ENCODE measurements at places on chromosomes 7 and 10.
A peak's percentile ranks its signal among the peaks of the same experiment; 100 is the strongest.

- no peak for DNase-seq
Observed at GRCh38 chr7:66736892-66737291, 3.6 kb upstream of the RABGEF1 start.

DNA sequence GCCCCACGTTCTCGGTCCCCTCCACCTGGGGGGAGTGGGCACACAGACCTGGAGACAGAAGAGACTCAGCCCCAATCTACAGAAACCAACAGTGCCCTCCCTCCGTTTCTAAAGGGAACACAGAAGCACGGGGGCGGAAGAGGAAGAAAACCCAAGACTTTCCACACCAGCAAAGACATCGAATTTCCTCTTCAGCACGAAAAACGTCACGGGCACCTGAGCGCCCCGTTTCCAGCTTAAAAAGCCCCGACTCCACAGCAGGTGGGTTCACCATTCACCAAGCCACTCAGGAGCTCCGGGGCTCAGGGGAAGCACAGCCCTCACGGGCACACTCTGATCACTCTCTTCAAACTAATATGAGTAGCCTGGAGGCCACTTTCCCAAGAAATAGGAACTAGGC is 19.6 kb downstream of the NUDT1 start:
- no peak for DNase-seq

GRCh38 chr10:88457660-88458059 is 125.5 kb downstream of the RNLS start:
- no peak for DNase-seq

DNA sequence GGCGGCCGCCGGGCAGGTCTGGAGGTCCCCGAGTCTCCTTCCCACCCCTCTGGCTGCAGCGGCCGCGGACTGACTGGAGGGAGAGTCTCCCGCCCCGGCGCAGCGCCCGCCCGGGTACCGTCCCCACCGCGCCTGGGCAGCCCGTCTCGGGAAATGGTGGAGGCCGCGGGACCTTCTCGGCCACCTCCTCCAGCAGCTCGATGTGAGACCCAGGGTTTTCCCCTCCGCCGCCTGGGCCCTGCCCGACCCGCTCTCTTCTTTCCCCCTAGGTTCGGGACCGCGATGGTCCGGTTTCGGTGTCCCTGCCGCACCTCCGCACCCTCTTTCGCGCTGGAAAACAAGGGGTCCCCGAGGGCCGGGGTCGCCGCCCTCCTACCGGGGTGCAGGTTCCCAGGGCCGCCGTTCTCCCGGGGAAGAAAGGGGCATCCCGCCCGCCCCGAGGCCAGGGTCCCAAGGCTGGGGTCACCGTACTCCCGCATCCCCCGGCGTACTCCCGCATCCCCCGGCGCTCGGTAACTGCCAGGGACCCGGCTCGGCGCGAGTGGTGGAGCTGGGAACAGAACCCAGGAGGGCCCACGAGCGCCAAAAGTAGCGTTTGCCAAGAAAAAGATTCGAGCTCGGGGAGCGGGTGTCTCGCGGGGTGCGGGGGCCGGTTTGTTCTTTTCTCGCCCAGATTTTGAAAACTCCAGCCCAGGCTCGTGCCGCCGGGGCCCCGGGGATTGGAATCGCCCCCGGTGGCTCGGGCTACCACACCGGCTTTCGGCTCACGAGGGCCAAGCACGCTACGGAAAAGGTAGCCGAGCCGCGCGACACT is 3.4 kb downstream of the TNRC18 start:
- DNase-seq, result no peak

GRCh38 chr10:123755061-123755460 is 88.9 kb downstream of the GPR26 start:
- no peak for DNase-seq

- no peak for DNase-seq
Observed at GRCh38 chr7:102860351-102860811, 52.4 kb upstream of the LRRC17 start.

- DNase-seq, result no peak
Observed at GRCh38 chr7:27793780-27794179, 53.8 kb downstream of the TAX1BP1 start.

GRCh38 chr7:132571970-132572369 is 4.3 kb downstream of the PLXNA4 start:
- DNase-seq, result no peak

DNA sequence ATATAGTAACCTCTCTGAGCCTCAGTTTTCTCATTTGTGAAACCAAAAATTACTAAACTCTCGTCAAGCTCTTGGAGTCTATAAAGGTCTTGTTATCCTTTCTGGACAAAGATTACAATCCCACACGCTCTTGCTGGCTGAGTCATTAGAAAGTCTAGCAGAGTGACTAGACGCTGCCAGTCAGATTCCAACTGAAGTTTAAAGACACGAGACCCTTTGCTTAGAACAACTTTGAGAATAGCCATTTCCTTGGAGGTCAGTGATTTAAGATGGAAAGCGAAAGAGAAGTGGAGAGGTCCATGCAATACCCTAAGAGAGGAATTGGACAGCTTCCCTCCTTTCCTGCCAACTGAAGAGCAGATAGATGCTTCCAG is 119.5 kb downstream of the APBB1IP start:
- DNase-seq, result no peak

GRCh38 chr10:110035070-110035921 is 27.5 kb downstream of the ADD3 start:
- DNase-seq, result no peak

- no peak for DNase-seq
Observed at GRCh38 chr7:152522571-152523067, 86.8 kb upstream of the KMT2C start.

DNA sequence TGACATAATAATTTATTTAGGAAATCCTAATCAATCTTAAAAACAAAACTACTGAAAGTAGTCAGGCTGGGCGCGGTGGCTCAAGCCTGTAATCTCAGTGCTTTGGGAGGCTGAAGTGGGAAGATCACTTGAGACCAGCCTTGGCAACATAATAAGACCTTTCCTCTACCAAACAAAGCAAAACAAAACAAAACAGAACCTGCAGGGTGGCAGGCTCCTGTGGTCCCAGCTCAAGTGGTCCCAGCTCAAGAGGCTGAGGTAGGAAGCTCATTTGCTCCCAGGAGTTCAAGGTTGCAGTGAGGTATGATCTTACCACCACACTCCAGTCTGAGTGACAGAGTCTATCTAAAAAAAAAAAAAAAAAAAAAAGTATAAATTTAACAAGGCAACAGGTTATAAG is 748.0 kb downstream of the CNTNAP2 start:
- no peak for DNase-seq

DNA sequence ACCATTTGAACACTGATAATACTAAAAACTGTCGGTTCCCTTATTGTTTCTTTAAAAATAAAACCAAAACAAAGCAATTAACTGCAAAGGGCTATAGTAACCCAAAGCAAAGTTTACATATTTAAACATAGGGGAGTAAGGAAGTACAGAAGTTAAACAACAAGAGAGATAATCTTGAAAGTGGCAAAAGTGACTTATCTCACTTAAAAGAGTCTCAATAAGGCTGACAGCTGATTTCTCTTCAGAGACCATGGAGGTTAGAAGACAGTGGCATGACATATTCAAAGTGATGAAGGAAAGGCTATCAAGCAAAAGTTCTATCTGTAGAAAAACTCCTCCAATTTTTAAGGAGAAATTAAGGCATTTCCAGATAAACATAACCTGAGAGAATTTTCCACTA is 233.5 kb upstream of the HDAC9 start:
- no peak for DNase-seq

GRCh38 chr10:107269626-107270025 is 105.1 kb upstream of the SORCS1 start:
- DNase-seq, result no peak

DNA sequence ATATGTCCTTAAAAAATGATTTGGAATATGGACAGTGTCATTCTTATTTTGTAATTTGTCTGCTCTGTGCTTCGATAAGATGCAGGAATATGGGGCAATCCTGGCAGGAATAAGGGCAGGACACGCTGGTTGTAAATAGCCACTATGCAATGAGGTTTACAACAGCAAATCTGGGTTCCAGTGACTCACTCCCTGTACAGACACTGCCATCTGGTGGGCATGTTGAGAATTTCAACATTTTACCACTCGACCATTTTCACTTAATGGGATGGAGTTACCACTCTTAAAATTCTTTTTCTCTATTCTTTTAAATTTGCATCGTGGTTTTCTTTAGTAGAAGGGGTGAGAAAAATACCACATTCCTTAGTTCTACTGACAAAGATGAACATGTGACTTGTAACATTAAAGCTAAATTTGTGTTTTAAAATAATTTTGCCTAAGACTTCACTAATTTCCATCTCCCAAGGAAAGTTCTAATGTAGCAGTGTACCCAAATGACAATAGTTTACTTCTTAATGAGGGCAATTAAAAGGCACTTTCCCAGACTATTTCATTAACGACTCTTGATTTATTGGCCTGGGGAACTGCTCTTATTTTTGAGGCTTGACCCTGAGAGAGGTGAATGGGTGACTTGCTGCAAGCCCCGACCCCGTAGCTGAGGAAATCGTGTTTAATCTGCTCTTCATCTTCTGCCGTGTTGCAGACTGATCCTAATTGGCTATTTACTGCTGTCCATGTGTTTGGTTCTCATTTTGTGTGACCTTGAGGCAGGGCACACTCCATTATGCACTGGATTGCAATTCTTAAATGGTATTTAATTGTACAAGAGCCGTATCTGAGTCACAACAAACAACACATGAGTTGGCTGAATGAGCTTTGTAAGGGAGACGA is 173.6 kb upstream of the IMMP2L start:
- DNase-seq, result peak; percentile 21

- DNase-seq, result no peak
Observed at GRCh38 chr10:63204667-63205391, 71.7 kb downstream of the NRBF2 start.

DNA sequence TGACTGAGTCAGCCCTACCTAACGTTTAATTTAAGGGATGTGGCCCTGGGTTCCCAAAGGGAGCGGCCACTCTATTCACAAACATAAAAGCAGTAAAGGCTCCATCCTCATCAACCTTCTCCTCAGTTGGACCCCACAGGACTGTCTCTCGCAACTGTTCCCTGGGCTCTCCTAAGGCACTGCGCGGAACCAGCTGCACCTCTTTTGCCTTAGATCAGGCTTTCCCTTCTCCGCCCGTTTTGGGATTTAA is 689 bp upstream of the GTPBP4 start:
- no peak for DNase-seq

- peak; percentile 53 for DNase-seq
Observed at GRCh38 chr10:119655566-119656001, 4.4 kb downstream of the BAG3 start.

DNA sequence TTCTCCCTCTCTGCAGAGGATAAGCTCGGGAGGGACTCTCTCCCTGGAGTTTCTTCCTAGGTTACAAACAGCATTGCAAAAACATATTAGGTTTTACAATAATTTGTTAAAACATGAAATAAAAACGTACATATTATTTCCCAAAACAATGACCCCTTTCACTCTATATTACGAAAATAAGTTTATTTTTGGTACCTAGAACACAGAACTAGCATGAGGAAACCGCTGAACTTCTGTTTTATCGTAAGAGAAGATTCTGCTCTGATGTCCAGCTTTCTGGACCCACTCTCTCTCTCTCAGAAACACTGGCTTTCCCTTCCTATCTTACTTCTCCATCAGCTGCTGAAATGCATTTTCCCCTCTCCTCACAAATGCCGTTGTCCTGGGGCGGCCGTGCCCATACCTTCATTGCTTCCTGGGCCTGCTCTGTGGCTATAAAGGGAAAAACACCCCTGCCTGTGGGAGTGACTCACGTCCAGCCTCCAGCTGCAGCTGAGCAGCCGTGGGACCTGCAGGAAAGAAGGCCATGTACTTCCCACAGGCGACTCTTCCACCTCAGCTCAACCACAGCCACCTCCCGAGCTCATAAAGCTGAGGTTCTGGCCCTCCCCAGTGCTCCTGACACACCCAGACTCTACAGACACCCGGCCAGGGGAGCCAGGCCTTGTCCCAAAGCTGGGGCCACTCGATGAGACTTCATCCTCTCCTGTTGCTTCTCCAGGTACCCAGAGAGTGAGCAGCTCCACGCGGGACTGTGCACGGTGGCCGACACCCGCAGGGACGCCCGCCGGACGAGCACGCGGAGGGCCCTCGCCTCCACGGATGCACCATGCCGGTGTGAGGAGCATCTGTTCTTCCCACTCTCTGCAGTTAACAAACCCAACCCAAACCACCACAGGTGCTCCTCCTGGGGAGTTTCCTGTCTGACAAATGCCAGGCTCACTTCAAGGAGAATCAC is 3.1 kb downstream of the GPER1 start:
- DNase-seq, result no peak

DNA sequence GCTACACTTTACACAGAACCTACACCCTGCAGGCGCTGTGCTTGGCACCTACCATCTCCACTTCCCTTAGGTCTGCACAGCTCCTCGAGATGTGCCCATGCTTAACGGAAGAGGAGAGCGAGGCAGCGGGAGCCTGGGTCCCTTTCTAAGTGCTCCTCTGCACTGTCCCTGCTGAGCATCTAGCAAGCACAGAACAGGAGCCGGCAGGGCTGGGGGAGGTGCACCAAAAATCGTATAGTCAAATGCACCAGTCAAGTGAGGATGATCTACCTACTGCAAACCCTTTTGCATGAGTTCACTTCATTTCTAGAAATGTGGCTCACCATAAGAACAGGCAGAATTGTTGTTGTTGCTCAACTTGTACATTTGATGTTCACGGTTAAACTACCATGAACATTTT is 267.7 kb downstream of the TNS3 start:
- peak; percentile 26 for DNase-seq

- no peak for DNase-seq
Observed at GRCh38 chr7:41922373-41922772, 219.5 kb upstream of the INHBA start.

DNA sequence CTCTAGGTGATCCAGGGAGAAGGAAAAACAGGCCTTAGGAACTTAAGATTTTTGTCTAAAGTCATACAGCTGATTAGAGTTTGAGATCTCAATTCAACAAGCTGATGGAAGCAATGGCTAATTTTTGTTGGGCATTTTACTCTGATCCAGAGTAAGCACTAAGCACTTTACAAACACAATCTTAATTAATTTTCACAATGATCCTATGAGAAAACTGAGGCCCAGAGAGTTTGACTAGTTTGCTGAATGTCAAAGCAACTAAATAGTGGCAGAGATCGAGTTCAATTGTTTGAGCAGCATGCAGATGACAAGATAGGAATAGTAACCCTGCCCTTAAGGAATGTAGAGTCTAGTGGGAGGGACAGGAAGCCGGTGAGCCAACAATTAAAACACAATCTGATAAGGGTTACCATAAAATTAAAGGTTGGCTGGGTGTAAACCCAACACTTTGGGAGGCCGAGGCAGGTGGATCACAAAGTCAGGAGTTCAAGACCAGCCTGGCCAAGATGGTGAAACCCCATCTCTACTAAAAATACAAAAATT is 13.5 kb upstream of the RPEL1 start:
- no peak for DNase-seq

- DNase-seq, result no peak
Observed at GRCh38 chr7:74083928-74084721, 521 bp downstream of the LIMK1 start.

- no peak for DNase-seq
Observed at GRCh38 chr10:85032981-85033380, 704.6 kb downstream of the CCSER2 start.

GRCh38 chr7:103711413-103711812 is 265.4 kb upstream of the SLC26A5 start:
- DNase-seq, result no peak

- DNase-seq, result no peak
Observed at GRCh38 chr7:130894909-130895750, 161.1 kb upstream of the KLF14 start.

Data from T-helper 2 cell (primary cell).